Stimulated activated CD8-positive, alpha-beta memory T cell treated with anti-CD3 and anti-CD28 coated beads, Interleukin-7, amount 100 ng/mL, for 1 hour (primary cell): ENCODE measurements at places on chromosomes 4 and X.

DNA sequence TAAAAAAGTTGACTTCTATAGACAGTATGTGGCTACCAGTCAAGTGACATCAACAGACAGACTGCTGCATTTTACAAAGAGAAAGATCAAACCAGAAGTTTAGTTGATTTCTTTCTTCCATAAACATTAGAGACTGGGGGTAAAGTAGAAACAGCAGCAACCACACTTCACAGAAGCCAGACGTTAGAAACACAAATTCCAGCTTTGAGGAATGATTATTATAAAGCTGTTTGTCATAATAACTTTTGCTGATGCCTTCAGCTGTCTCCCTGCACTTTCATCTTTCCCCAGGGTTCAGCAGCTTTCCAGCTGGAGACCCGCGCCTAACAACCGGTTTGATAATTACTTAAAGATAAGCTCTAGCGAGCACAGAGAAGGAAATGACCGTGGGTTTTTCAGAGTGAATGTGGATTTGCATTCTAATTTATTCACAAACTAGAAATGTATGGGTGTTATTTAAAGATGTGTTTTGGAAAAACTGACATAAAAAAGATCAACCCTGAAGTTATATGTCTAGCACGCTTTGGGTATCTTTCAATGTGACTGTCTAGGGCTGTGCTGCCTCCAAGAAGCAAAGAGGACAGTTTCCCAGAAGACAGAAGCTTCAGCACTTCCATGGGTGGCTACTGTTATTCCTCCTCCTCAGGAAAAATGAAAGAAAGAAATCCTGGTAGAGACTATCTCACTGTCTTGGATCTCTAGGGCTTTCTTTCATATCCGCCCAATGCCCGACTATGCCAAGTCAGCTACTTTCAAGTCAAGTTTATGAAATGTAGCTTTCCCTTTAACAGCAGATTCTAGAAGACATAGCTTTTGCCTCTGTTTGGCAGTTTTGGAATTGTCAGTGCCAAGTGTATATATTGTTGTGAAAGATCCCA, 15.0 kb upstream of the ENAM start:
- no peak for DNase-seq

- no peak for DNase-seq
Observed at GRCh38 chr4:182560358-182560757, 317.2 kb downstream of the TENM3 start.

- no peak for DNase-seq
Observed at GRCh38 chr4:20019310-20020015, 232.2 kb upstream of the SLIT2 start.

- DNase-seq = no peak
Observed at GRCh38 chrX:112769034-112769433, 71.6 kb downstream of the AMOT start.

DNA sequence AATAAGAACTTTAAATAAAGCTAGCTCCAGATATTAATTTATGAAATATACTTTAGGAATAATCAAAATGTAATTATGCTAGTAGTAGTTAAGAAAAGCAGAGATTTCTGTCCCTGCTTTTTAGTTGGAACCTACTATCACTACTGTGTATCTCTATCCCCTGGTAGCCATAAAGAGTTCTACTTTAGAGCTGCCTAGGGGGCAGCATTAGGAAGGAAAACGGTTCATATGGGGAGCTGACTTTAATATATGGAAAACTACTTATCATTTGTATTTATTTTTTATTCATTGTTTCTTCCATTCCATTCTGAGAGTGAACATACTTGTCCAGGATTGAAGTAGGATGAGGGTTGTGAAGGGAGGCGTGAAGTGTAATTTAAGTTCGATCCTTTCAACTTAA, 40.9 kb downstream of the CPEB2 start:
- no peak for DNase-seq

- no peak for DNase-seq
Observed at GRCh38 chr4:165201806-165202205, 5.6 kb upstream of the KLHL2 start.

DNA sequence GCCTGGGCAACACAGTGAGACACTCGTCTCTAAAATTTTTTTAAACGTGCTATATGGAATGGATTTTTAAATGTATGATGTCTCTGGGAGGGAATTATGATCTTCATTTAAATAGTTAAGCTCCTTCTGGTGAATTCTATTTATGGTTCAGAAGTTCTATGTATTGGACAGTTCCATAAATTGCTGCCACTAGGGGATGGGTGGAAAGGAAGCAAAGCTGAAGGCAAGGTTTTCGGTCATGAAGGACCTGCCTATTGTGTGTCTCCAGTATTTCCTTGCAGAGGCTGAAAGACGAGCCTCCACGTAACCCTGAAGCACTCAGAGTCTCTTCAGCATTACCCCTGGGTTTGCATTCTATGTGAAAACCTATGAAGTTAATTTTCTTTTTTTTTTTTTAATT, 451.5 kb upstream of the FAT1 start:
- DNase-seq = no peak

GRCh38 chr4:17230727-17231126, 281.2 kb downstream of the QDPR start:
- DNase-seq = no peak

DNA sequence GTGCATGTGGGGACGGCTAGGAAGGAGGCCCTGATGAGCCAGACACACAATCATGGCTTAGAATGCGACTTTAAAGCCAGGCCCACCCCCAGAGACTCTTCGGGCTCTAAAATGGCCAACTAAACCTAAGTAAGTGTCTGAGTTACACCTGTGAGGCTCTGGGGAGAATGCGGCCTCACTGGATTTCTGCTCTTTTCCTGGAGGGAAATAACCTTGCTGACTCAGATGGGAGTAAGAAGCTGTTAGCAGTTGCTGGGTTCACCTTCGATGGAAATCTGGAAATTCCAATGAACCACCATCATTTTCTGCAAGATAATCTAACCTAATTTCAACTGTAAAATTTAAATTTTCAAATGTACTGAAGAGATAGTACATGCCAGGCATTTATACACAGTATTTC, 97.6 kb upstream of the MAML3 start:
- no peak for DNase-seq

- DNase-seq = no peak
Observed at GRCh38 chr4:128176643-128177042, 111.0 kb downstream of the PGRMC2 start.

DNA sequence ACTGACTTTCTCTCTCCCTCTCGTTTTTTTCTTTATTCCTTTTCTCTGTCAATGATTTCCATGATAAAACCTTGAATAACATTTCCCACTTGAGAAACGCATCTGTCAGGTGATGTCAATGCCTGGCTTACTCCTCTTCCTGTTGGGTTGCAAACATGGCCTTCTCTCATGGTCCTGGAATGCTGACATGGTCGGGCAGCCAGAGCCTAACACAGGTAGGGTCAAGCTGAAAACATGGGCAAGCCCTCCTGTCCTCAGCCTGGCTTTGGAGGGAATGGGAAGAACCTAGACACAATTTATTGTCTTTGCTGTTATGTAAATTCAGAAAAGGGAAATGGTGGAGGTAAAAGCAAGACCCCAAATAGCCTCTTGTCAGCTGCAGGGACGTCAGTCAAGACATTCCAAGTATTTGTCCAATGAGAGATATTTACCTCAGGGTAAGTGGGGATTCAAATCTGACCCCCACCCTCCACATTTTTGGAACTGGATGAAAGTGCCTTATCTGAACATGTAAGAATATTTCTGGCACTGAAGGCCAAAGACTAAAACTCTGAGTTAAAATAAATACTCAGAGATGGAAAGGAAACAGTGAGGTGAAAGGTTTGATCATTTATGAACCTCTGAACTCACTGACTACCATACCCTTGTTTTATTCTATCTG, 473.8 kb downstream of the SPRY1 start:
- DNase-seq = no peak

DNA sequence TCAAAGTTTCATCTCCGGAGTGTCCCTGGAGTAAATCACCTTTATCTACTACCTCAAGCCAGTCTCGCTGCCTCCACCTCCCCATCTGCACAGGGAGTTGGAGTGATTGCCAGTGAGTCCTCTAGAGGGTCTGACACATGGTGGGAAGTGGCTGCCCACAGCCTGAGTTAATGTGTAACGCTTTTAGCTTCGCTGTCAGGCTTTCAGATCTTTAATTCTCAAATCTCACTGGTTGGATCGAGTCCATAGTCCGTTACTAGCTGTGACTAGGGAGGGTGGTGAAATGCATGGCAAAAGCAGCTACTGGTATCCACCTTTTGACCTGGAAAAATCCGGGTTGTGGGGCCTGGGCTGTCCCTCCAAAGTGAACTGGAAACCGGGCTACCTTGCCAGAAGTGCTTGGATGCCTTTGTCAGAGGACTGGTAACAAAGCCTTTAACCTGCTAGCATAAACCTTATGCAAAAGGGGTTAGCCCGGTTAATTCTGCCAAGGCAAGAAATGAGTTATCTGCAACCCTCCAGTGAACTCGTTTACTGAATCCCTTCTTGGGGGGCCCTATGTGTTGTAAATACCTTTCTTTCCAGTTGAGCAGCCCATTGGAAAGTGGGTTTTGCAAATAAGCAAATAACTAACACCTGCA, 5.1 kb upstream of the WDR1 start:
- DNase-seq = no peak

- DNase-seq = no peak
Observed at GRCh38 chr4:106041294-106042002, 146.2 kb downstream of the NPNT start.

GRCh38 chrX:45714866-45715265, 514.2 kb upstream of the DIPK2B start:
- no peak for DNase-seq

DNA sequence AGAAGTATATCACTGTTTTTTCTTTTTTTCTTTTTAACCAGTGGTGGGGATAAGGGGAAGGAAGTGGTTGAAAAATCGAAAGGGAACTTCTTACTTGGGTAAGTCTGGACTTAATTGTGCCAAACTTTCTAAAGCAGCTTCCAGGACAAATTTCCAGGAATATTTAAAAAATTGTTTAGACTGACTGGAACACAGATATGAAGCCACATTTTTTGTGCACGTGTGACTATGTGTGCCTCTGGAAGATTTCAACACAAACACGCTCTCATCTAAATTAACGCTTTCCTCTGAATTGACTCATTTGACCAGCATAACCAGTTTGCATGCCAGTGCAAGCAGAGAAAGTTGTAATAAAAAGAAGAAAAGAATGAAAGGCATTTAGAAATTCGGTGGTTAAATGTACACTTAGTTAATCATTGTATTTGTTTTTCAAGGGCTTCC, 18.8 kb upstream of the YTHDC1 start:
- DNase-seq = no peak

- DNase-seq = no peak
Observed at GRCh38 chrX:71182871-71183270, 38.2 kb downstream of the NLGN3 start.

DNA sequence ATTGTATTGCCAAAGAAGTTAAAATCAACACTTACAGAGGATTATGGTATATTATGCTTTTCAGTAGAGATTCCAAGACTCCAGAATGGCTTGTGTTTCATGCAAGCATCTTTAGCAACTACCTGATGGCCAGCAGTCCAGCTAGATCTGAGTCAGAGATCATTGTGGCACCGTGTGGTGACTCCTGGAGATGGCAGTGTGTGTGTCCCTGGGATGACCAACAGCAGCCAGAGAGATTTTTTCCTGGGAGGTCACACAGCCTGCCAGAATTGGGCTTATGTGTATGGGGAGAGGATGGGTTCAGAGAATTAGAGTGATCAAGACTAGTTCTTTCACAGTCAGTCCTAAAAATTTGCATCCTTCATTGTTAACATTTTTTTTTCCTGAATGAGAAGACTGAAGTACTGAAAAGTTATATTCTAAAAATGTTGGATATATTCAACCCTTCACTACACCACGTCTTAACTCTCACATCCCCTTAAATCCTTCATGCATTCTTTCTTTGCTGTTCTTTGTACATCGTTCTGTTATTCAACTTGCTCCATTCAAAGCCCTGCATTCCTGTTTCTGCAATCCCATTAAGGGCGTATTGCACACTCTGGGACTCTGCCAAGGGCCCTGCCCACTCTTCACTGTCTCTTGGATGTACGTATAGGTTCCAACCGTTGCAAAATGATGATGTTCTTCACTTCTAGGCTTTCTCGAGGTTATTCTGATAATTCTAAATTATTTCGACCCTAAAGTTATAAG, 12.4 kb downstream of the TENM3 start:
- no peak for DNase-seq

DNA sequence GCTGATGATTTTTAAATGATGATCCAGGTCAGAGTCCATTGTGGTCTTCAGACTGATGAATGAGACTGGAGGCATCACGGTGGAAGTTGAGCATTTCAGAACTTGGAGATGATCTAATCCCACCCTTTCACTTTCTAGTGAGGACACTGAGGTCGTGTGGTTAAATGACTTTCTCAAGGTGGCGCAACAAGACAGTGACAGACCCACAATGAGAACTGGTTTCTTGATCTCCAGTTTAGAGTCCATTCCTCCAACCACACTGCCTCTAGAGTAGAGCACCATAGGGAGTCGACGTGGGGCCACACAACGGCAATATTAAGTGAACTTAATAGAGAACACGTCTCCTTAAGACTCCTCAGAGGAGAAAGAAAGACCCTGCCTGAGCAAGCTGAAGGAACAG, 381.0 kb downstream of the UNC5C start:
- DNase-seq = no peak

DNA sequence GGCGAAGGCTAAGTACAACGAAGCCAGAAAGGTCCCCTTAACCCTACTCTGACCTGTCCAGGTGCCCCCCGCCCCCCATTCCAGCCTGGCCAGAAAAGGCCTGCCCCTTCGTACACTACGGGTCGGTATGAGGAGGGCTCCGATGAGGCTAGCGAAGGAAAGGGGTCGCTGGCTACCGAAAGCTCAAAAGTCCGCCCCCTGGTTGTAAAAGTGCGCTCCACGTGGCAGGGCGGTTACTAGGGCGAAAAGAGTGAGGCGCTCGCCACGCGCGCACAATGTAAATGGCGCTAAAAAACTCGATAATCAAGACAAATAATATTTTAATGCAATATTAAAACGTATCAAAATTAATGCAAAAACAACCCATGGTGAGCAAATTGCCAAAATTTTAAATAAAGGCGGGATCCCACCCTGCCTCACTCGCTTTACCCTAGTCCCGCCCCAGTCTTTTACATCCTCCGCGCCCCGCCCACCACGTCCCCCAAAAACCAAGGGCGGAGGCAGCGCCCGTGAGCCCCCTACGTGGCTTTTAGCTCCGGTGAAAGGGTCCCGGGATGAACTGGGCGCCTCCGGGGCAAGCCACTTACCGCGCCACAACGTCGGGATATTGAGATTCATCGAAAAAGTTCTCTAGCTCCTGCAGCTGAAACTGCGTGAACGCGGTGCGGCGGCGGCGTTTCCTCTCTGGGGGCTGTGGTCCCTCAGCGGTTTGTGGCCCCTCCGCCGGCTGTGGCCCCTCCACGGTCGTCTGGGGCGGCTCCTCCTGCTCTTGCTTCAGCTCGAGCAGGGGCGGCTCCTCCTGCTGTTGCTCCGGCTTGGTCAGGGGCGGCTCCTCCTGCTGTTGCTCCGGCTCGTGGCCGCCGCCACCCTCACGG, 929 bp downstream of the ESX1 start:
- DNase-seq = no peak

GRCh38 chr4:186622788-186623464, 67.6 kb upstream of the MTNR1A start:
- no peak for DNase-seq

GRCh38 chr4:52659722-52660261, 691 bp upstream of the USP46 start:
- DNase-seq = no peak

- no peak for DNase-seq
Observed at GRCh38 chr4:152044331-152045036, 283.7 kb upstream of the GATB start.

- no peak for DNase-seq
Observed at GRCh38 chr4:3429651-3430050, 12.1 kb upstream of the HGFAC start.
